SJSA1 (cell line): ENCODE measurements at places on chromosomes 2 and 18. TPM values are rescaled to one million over a fixed set of nuclear protein-coding genes. Genes with fewer than 3 reads are reported as not detected.

ABCG8 gene
- not detected in 2 replicates for total RNA-seq

- no peak for DNase-seq
Observed at GRCh38 chr18:34590503-34590902, 119.6 kb upstream of the DTNA start.

- peak; percentile 49 for DNase-seq
Observed at GRCh38 chr2:25215948-25216679, 47.7 kb upstream of the POMC start.

- DNase-seq = no peak
Observed at GRCh38 chr18:3578621-3579020, 128.6 kb downstream of the TGIF1 start.

- no peak for DNase-seq
Observed at GRCh38 chr2:160434254-160434948, 59.2 kb downstream of the RBMS1 start.

- DNase-seq = no peak
Observed at GRCh38 chr2:98935777-98936352, at the start of gene CRACDL. Gene CRACDL, minus strand, starts transcription at chr2:98936225. Its CDS starts 89,425 bp downstream, at chr2:98846800.

TEX44 gene
- not detected in 2 replicates for total RNA-seq
